ENCODE measurements at places on chromosomes 16 and 17.

DNA sequence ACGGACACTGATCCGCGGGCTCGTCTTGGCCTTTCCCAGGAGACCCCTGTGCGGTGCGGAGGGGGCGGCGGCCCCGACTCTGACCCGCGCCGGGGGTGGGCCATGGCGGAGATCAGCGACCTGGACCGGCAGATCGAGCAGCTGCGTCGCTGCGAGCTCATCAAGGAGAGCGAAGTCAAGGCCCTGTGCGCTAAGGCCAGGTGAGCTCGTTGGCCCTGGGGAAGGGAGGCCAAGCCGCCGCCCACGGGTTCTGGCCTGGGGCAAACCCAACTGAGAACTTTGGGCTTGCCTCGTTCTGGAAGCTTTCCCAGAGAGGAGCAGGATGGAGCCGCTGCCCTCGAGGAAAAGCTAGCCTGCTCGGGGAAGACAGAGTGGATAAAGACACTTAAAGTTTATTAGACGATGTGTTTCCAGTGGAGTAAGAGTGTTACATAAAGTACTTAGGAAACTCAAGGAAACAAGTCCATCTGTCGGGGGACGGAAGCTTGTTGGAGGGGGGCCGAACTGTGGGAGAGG, 540 bp downstream of the PPP4C start:
- no peak for DNase-seq

- no peak for DNase-seq
These were observed 16.9 kb downstream of the MYO1D start for GRCh38 chr17:32859857-32860525.

DNA sequence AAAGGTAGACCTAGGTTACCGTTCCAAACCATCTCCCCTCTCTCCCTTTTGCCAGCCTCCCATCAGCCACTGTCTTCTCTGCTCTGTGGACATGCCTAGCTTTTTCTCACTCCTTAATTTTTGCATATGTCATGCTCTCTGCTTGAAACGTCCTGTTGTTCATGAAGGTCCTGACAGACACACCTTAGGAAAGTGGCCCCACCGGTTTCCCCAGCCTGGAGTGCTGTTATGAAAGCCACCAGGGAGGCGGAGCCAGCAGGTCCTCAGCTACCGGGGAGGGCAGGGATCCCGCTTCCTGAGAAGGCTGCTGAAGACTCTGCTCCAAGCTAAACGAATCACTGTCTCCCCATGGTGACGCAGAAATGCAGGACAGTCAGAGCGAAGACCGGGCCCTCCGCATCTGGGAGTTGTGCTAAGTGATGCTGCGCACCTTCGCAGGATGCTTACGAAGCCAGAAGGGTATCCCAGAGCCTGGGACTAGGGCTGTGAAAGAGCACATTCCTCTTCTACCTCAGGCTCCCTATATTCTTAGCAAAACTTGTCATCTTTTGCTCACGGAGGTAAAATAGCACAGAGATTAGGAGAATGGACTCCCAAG, 2.3 kb upstream of the SLC16A11 start:
- no peak for DNase-seq

DNA sequence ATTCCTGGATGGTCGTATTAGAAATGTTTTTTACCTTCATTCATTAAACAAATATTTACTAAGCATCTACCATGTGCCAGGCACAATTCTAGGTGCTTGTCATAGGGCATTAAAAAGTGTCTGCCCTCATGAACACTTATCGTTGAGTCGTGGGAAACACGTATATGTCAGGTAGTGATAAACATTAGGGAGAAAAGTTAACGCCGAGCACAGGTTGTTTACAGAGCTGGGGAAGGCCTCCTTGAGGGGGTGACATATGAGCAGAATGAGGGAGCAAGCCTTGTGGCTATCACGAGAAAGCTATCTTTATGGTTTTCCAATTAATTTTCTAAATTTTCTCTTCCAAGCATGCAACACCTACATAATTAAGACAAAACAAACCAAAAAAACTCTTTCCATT, 985 bp upstream of the ZNF213 start:
- DNase-seq: no peak

- no peak for DNase-seq
These were observed 8.8 kb upstream of the RPL38 start for GRCh38 chr17:74194682-74195081.

- no peak for DNase-seq
These were observed 67.4 kb downstream of the SNX11 start for GRCh38 chr17:48174833-48175523.

GRCh38 chr17:16381496-16381820, 567 bp downstream of the UBB start:
- DNase-seq: no peak

GRCh38 chr17:17751489-17752088, 70.3 kb downstream of the RAI1 start:
- DNase-seq: no peak

DNA sequence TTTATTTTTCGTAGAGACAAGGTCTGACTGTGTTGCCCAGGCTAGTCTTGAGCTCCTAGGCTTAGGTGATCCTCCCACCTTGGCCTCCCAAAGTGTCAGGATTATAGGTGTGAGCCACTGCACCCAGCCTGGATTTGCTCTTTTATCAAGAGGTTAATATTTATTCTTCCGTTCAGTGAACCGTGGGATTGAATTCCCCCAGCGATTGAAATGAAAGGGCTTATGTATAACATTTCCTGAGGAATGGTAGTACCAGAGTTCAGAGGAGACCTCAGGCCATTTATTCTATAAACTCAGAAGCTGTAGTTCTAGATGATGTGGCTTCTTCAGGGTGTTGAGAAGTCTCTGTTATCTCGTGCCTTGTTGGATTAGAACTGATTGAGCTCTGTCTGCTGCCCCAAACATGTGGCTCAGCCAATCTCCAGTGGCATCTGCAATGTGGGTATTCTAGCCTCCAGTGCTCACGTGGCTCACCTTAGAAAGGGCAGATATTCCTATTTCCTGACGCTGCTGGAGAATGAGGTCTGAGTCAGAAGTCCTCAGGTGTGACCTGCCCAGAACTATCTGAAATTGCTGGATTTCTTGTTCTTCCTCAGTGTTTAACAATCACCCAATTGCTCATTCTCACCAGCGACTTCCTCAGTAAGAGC, 22.5 kb downstream of the HMOX2 start:
- no peak for DNase-seq

GRCh38 chr17:12422651-12423050, 243.0 kb upstream of the MYOCD start:
- DNase-seq: no peak

DNA sequence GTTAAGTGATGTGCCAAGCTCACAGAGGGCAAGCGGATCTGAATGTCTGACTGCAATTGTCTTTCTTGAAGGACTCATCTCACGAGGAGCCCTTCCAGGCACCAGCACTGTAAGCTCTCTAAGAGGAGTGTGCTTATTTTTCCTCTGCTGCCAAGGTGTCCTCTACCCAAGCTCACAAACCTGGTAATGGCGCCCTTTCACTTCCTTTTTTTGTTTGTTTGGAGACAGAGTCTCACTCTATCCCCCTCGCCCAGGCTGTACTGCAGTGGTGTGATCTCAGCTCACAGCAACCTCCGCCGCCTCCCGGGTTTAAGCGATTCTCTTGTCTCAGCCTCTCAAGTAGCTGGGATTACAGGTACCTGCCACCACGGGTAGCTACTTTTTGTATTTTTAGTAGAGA, 233.8 kb downstream of the MAP2K4 start:
- DNase-seq: no peak

GRCh38 chr16:25692742-25693508, 1.2 kb downstream of the HS3ST4 start:
- no peak for DNase-seq

GRCh38 chr17:19411631-19412030, 599 bp downstream of the RNF112 start:
- no peak for DNase-seq
